NCI-H2029 treated with DMSO at 0.1 percent for 48 hours (cell line): ENCODE measurements at places on chromosomes 2 and 18.

DNA sequence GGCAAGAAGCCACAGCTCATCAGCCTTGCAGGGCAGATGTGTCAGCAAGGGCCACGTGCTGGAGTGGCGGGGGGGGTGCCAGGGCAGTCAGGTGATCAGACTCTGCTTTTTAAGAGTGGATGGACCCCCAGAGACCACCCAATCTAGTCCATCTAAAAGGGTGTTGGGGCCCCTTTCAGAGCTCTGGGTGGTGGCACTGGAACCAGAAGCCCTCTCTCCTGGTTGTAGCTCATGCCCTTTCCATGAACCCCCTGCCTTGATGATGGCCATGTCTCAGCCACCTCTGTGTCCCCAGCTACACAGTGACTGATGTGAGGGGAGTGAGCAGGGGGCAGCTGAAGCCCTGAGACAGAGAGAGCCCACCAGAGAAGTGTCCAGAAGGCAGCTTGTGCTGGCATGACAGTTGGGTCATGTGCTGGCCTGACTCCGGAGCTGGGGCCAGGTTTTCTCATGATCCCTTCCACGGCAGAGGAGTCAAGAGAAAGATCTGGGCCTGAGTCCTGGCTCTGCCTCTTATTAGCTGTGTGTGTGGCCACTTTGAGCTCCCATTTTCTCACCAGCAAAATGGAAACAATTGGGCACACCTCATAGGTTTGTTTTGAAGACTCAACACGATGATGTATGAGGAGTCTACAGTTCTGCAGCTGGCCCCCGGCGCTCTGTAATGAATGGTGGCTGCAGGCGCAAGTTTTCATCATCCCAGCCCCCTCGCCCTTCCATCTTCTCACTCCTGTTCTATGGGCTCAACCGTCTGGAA, 195.7 kb downstream of the ZFP36L2 start:
- no peak for DNase-seq

GRCh38 chr2:209389171-209389618, 34.7 kb upstream of the MAP2 start:
- no peak for DNase-seq

- DNase-seq, result peak; percentile 89
Observed at GRCh38 chr2:164935118-164936101, 19.9 kb downstream of the SLC38A11 start.

GRCh38 chr2:224517963-224518362, 67.2 kb downstream of the CUL3 start:
- no peak for DNase-seq

- DNase-seq, result no peak
Observed at GRCh38 chr18:44568342-44568741, 112.3 kb upstream of the SETBP1 start.

DNA sequence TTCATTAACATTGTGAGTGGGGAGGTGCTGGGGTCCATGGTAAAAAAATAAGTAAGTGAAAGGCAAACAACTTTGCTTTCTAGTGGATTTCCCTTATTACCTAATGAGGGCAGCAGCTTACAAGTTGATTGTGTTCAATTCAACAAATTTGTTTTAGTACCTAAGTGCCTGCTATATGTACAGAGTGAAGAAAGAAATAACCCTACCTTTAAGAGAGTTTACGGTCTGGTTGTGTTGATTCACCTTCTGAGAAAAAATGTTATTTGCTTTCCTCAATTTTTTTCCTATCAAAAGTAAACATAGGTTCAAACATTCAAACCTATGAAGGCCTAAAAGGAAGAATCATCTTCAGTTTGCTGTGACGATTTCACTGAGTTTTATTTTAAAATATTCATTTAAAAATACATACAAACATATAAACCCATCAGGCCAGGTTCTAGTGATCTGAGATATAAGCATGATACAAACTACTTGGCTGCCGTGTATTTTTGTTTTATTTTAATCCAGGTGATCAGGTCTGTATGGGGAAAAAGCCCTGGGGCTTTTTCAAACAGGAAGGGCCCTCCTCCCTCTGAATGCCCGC, 1.5 kb upstream of the SPTBN1 start:
- no peak for DNase-seq

- DNase-seq, result no peak
Observed at GRCh38 chr2:41149054-41149453, 697.2 kb upstream of the SLC8A1 start.

- DNase-seq, result peak; percentile 89
Observed at GRCh38 chr18:34158881-34159690, 65.6 kb downstream of the NOL4 start.

DNA sequence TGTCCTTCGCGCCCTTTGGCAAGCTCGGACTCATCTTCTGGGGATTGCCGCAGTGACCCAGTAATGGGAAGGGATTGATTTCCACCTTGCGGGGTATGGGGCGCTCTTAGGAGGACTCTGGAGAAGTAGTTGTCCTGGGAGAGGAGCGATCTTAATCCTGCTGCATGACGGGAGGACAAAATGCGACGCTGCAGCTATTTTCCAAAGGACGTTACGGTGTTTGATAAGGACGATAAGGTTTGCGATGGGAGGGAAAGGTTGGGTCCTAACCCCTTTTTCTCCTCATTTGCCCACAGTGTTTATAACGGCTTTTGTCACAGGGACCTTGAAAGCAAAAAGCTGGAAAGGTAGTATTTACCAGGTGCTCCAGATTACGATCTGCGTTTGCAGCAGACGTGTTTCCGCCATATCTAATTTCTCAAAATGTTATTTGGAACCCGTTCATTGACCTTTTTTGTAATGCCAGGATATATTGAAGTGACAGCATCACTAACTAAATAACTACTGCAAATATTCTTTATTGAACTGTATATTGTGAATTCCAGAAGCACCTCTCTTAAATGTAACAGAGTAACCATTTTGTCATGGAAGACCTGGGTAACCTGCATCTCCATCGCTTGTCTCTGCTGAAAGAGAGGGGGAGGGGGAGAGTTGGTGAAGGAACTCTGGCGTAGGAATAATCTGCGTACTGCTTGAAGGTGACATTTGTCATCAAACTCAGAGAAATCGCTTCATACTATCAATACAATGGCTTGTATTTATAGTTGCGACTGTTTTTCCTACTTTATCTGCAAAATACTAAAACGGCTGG, 590 bp downstream of the MDH1 start:
- DNase-seq, result peak; percentile 8

- DNase-seq, result no peak
Observed at GRCh38 chr2:132774189-132774588, 104.2 kb upstream of the LYPD1 start.

GRCh38 chr2:179302764-179303571, 38.3 kb upstream of the SESTD1 start:
- peak; percentile 43 for DNase-seq

DNA sequence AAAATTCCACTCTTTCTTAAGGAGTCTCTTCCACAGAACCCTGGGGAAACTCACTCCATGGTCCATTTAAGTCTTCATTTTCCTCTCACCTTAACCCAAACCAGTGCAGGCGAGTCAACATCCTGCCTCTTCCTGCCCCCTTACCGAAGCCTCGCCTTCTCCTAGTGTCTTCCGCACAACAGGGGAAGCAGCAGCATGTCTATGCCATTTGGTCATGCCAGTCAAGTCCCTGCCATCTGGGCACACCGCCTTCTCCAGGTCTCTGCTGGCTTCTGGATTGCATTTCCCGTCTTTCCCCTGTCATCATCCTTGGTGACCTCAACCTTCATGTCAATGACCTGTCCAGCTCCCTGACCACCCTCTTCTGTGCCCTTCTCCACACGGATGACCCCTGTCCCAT, 77.3 kb upstream of the FZD7 start:
- DNase-seq, result no peak

DNA sequence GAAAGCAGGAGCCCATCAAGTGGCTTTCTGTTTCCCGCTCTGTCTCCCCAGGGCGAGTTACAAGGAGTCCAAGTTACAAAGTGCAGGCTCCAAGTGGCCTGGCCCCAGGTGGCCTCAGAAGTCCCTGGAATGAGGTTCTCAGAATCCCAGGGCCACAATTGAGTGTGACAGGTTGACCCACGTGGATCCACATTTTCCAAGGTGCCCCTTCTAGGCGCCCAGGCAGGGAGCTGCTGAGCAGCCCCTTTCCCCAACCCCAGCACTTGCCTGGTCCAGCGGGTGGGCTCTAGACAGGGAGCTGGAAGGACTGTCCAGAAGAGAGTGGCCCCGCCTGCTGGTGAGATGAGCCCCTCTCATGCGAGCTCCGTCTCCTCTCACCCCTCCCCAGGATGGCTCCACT, 253.4 kb downstream of the CYP26B1 start:
- DNase-seq, result no peak

GRCh38 chr2:182914852-182915251, 48.4 kb upstream of the FRZB start:
- no peak for DNase-seq

DNA sequence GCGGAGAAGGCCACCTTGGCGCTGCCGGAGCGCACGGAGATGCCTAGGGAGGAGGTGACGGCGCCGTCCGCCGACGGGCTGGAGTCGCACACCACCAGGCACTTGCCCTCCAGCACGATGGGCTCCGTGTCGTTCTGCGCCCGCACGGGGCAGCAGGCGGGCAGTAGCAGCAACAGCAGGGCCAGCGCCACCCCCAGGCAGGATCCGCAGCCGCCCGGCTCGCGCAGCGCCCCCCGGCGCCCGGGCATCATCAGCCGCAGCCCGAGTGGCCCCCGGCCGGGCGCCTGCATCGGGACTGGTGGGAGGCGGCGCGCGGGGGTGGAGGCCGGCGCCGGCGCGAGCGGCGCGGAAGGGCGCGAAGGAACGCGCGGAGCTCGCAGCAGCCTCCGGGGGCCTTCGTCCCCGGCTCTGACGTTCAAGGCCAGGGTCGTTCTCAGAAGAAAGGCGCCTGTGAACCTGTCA, 2.2 kb downstream of the CBLN2 start:
- DNase-seq, result no peak

DNA sequence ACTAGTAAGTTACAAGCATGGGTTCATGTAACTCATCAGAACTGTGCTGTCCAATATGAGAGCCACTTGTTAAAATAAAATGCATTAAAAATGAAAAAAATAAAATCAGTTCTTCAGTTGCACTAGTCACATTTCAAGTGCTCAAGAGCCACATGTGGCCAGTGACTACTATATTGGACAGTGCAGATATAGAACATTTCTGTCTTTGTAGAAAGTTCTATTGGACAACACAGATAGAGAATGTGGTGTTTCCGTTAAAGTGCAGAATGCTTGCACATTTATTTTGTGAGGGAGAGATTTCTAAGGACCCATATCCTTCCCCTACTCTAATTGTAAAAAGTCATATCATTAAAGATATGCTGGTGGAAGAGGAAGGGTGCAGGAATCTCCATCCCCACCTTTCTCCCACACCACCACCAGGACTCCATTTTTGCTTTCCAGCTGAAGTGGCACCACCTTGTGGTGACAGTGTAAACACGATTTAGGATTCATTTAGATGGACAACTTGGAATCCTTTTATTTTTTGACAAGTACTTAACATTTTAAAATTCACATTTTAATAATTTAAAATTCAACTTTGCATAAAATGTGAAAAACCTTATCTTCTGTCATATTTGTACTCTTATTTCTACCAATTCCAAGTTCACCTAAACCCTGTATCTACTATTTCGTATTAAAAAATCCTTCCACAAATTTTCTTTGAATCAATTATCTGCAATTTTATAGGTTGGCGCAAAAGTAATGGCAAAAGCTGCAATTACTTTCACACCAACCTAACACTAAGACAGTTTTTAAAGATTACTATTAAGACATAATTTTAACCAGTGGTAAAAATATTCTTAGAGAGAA, 9.4 kb upstream of the CD302 start:
- DNase-seq, result peak; percentile 26

GRCh38 chr2:239697399-239698164, 296.8 kb upstream of the HDAC4 start:
- DNase-seq, result no peak

DNA sequence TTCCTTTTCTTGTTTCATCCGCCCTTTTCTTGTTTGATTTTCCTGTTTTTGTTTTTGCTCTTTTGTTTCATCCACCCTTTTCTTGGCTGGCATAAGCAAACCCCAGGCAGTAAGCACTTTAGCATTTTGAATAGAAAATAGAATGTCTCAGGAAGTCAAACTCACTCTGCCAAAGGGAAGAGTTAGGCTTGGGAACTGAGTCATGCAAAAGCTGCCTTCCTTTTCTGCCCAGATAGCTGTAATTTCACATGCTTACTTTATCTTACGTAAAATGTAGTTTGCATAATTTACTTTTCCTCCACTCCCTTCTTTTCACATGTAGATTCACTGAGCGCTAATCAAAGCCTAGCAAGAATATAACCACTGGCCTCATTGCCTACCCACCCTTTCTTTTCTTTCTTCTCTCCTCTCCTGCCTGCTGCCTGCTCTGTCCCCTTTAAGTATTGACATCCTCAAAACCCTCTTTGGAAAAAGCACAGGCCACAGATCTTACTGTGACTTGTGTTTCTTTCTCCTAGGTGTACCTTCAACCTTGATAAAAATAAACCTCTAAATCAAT, 48.4 kb downstream of the CNGA3 start:
- no peak for DNase-seq
